Dermis blood vessel endothelial cell (primary cell): ENCODE measurements at places on chromosomes 5 and 9.

GRCh38 chr5:10447041-10447440 is 5.4 kb downstream of the ROPN1L start:
- DNase-seq: no peak

- no peak for DNase-seq
These were observed 662.4 kb upstream of the PTPRD start for GRCh38 chr9:11275158-11275695.

DNA sequence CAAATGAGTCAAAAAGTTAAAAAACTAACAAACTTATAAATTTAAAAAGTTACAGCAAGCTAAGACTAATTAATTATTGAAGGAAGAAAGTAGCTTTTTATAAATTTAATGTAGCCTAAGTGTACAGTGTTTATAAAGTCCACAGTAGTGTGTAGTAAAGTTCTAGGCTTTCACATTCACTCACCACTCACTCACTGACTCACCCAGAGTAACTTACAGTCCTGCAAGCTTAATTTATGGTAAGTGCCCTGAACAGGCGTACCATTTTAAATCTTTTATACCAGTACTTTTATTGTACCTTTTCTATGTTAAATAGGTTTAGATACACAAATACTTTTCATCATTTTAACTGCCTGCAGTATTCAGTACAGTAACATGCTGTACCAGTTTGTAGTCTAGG is 80.0 kb upstream of the C9orf72 start:
- DNase-seq: no peak

DNA sequence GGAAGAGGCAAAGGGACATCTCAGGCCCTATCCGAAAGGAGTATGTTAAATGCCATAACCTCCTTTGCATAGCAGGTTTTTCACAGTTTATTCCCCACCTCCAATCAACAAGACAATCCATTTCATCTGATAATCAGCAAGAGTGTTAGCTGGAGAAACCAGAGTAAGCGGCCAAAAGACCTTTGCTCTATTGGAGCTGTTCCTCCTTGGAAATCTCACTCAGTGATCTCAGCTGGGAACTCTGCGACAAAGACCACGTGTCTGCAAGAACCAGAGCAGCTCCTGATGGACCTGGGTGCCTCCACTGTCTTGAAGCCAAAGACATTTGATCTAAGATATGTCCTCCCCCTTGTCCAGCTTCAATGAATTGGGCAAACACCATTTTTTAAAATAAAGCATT is 241.0 kb downstream of the SEC61B start:
- DNase-seq: no peak

DNA sequence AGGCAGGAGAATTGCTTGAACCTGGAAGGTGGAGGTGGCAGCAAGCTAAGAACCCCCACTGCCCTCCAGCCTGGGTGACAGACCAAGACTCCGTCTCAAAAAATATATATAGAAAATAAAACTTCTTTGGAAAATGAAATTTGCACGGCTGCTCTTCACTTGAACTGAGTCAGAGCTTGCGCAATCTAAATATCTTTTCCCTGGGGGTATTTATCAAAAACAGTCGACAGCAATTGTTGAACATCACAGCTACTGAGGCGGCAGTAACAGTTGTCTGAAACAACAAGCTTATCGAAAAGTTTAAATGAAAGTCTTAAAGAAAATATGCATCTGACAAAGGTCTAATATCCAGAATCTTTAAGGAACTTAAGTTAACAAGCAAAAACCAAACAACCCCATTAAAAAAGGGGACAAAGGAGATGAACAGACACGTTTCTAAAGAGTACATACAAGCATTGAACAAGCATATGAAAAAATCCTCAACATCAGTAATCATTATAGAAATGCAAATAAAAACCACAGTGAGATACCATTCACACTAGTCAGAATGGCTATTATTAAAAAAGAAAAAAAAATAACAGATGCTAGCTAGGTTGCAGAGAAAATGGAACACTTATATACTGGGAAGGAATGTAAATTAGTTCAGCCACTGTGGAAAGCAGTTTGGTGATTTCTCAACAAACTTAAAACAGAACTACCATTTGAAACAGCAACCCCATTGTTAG is 153.6 kb upstream of the CDH9 start:
- DNase-seq: no peak

DNA sequence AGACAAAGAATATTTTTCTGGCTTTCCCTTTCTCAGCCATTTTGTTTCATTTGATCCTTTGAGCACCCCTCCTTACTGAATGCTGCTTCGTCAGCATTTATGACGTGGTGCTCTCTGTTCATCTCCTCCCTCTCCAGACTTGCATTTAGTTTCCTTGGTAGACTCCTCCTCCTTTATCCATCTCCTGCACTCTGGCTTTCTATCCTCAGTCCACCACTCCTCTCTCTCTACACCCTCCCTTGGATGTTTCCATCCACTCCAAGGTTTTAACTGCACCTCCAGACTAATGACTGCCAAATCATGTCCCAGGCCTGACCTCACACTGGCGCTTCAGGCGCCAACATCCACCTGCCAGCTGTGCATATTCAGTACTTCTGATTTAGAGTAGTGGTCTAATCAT is 245.4 kb downstream of the RAB3C start:
- DNase-seq: no peak

- no peak for DNase-seq
These were observed 71.6 kb downstream of the C5orf15 start for GRCh38 chr5:133896873-133897272.

- DNase-seq: no peak
These were observed 6.3 kb upstream of the GARIN3 start for GRCh38 chr5:157172403-157172802.

DNA sequence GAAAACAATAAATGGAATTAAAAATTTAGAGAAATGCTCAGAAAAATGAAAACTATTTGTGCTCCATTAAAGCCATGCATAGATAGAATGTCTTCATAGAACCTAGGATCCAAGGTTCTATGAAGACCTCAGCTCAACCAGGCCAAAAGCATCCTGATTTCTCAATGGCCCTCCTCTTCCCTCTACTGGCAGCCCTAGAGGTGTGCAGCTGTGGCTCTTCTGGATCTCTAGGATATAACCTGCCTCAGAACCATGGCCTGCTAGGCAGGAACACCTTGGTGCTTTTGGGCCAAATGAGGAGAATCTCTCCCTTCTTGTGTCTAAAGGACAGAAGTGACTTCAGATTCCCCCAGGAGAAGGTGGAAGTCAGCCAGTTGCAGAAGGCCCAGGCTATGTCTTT is 15.1 kb downstream of the IFNA1 start:
- DNase-seq: peak; percentile 57

GRCh38 chr9:84846906-84847305 is 177.4 kb downstream of the NTRK2 start:
- DNase-seq: no peak

DNA sequence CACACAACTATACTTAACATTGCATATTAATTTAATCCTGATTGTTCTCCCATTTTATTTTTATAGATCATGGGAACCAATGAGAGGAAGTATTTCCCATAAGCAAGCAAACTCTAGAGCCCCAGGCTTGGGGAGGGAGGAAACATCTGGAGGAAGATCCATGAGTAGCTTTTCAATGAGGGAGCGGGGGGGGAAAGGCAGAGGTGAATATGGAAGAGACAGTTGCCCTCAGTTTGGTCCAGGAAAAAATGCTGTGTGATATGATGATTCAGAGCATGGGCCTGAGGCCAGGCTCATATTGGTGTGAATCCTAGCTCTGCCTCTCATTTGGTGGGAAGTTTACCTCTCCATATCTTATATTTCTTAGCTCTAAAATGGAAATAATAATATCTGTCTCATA is 42.2 kb upstream of the ALDOB start:
- peak; percentile 81 for DNase-seq

DNA sequence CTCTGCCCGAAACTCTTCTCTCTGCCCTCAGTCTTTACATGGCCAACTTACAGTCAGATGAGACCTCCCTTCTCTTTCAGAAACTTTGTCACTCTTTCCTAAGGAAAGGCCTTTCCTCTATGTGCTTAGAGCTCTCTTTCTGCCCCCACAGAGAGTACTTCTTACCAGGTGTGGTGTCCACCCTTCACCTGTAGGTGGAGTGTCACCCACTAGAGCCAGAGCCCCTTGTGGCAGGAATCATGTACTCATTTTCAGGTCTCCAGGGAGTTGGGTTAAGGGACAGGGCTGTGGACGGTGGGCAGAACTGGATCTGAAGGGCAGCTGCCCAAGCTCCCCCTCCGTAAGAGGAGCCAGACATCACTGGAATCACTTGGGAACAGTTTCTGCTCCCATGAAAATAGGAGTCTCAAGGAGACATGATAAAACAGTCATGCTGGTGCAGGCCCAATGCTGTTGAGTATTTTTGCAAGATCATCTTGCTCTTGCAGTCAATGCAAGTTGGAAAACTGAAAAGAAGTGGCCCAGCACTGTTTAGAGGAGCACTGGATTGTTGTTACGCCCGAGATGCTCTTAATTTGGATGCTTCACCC is 436.7 kb downstream of the ZSWIM6 start:
- DNase-seq: peak; percentile 23

- no peak for DNase-seq
These were observed 6.8 kb downstream of the PIP5KL1 start for GRCh38 chr9:127923771-127924170.

GRCh38 chr5:67873935-67874334 is 341.6 kb upstream of the PIK3R1 start:
- DNase-seq: no peak

DNA sequence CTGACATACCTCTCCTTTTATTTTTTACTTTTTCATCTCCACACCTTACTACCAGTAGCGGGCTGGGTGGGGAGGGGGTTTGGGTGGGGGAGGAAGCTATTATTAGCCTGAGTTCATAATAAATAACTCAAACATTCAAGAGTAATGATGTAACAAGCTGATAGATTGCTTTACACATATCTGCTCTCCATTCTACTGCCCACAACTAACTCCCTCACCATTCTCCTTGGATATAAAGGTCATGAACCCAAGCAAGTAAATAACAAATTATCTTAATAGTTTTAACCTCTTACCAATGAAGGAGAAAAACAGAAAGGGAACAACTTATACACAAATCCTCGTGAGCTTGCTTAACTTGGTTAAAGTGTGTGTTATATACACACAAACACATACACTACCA is 15.4 kb downstream of the FBXL17 start:
- no peak for DNase-seq

DNA sequence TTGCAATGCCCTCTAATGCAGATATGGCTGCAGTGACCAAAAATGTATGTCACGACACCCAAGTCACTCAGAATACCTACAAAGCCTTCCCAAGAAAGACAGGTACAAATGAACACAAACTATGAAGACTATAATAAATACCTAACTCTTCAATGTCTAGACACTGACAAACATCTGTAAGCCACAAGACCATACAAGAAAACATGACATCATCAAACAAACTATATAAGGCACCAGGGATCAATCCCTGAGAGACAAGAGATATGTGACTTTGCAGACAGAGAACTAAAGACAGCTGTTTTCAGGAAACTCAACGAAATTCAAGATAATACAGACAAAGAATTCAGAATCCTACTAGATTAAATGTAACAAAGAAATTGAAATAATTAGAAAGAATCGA is 603.7 kb downstream of the CDH9 start:
- DNase-seq: no peak
